AG20443 (cell line): ENCODE measurements at places on chromosomes 13 and 19.

GRCh38 chr13:75636436-75637180 is 478 bp downstream of the LMO7 start:
- peak; percentile 67 for DNase-seq

DNA sequence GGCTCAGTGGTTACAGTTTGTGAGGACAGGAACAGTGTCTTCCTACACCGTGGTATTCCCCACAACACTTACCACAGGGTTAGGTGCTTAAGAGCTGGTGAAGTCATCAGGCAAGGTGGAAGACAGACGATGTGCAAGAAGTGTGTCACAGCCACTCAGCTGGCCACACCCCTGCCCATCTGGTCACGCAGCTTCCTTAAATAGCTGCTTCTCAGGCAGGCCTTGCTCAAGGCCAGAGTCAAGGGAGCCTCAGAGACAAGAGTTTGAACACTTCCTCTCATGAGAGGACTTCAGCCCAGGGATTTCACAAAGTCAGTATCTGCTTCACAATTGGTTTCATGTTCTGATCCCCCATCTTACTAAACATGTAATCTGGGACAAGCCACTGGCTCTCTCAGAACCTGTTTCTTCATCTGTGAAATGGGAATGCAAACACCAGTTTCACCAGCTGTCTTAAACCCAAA is 80.3 kb upstream of the FRY start:
- DNase-seq = peak; percentile 59

GRCh38 chr19:5042556-5042955 is 73.6 kb downstream of the KDM4B start:
- DNase-seq = no peak

DNA sequence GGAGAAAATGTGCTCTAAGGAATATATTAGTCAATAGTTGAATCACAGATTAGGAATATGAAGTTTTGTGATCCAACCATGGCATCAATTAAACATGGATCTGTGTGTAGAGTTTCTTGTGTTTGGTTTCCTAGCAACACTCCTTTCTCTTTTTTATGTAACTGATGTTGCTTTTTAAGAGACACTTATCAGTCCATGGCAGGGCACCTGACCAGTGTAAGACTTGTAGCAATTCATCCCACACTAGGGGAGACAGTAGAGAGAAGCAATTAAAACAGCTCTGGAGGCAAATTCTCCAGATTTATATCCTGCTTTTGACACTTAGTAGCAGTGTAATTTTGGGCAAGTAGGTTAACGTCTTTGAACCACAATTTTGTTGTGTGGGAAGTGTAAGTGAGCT is 1229.0 kb downstream of the PCDH9 start:
- no peak for DNase-seq

DNA sequence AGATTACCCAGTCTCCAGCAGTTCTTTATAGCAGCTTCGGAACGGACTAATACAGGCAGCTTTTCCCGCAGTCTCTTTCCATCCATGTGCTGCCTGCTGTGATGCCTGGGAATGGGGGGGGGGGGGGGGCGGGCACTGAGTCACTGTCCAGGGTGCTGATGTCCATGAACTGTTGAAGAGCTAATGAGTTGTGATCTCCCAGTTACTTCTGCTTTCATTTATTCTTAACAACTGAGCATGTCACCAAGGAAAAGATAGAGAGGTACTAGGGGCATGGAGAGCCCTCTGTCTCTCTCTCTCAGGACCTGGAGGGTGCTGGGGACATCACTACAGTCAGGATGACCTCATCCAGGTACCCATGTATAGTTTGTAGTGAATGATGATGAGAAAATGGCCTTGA is 20.3 kb upstream of the CEACAM1 start:
- no peak for DNase-seq

- DNase-seq = no peak
Measured at GRCh38 chr13:82062772-82063171, 1721.8 kb upstream of the SPRY2 start.

DNA sequence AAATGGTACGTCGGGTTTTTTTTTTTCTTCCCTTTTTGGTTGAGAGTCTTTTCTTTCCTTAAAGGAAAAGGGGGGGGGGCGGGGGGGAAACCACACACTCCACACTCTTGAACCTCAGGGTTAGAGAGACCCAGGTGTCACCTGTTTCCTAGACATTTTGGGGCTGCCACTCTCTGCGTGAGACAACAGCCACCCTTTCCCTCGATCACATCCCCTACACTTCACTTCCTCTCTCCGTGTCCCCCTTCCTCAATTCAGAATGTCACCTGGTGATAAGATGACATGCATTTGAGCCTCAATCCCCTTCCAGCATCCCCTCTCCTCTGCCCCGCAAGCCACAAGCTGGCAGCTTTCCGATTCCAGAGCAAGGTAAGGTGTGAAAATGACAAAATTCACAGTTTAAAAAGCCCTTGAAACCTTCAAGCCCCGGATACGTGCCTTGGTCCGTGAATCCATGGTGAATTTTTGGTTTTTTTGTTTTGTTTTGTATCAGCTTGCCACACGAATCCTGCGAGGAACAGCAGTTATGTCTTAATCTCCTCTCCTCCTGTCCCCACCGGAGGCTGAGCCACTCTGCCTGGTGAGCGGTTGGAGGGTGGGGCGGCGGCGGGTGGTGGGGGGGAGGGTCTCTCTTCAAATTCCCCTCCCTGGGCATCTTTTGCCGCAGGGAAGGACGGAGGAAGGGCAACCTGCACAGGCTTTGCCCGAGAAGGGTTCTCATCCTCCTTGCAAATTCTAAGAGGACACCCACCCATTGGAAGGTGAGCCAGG is 4.2 kb downstream of the PTPRS start:
- no peak for DNase-seq

DNA sequence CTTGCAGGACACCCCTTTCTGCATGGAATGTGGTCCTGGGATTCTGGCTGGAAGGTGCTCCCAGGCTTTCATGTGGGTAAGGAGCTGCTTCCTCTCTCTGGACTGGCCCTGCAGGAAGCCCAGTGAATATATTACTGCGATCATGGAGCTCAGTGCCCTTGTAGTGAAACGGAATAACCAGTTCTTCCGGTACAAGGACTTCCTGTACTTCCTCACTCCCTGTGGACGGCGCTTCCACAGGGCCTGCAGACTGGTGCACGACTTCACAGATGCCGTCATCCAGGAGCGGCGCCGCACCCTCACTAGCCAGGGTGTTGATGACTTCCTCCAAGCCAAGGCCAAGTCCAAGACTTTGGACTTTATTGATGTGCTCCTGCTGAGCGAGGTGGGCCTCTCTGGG is 8.0 kb downstream of the CYP4F8 start:
- peak; percentile 0 for DNase-seq

- no peak for DNase-seq
Measured at GRCh38 chr13:68051910-68052309, 821.8 kb upstream of the PCDH9 start.

DNA sequence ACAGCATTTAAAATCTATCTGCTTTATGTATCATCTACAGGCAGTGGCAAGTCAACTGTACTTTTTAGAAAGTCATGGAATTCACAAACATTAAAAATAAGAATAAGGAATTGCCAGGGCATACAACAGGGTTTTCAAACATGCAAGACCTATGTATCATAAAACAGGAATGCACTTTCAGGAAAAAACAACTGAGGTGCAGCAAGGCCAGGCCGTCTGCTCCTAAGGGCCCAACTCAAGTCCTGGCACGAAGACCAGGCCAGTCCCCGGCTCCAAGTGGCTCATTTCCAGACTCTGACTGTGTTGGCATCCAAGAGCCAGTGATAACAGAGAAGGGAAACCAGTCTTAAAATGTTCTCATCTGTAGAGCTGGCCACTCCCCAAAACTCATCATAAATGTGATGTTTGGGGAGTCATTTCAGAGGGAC is 7.1 kb downstream of the RFX2 start:
- peak; percentile 87 for DNase-seq

GRCh38 chr13:75405976-75406703 is 75.8 kb downstream of the TBC1D4 start:
- DNase-seq = peak; percentile 15

GRCh38 chr13:114087430-114087829 is 45.0 kb downstream of the RASA3 start:
- DNase-seq = no peak

DNA sequence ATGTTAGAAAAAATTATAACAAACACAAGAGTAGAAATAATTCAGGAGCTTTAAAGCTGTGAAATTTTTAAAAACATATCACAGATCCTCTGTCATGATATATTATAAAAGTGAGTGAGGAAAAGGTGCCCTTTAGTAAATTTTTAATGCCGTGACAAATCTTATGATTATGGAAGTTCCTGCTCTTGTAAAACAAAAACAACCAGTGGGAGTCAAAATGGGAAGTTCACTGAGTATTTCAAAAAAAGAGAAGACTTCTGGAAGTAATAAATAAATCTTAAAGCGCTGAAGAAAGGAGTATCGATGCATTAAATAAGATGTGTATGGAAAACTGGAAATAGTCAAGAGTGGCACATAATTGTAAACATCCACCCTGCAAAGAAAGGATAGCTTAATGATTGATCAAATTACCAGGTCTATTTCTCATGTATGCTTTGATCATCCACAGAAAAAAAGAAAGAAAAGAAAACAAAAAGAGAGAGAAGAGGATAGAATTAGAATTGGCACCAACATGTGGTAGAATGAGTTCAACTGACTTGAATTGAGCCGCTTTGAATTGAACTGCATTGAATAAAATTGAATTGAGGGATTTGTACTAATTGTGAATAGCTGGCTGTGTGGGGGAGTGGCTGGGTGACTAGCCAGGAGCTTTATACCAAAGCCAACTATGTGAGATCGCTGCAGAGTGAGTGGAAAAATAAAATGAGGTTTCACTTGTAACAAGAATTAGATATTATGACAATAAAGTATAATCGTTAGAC is 647.6 kb upstream of the SPRY2 start:
- DNase-seq = no peak

- peak; percentile 83 for DNase-seq
Measured at GRCh38 chr19:55437410-55437809, 5.7 kb downstream of the SHISA7 start.

GRCh38 chr19:49556412-49557398 is 23.7 kb downstream of the NOSIP start:
- DNase-seq = no peak

DNA sequence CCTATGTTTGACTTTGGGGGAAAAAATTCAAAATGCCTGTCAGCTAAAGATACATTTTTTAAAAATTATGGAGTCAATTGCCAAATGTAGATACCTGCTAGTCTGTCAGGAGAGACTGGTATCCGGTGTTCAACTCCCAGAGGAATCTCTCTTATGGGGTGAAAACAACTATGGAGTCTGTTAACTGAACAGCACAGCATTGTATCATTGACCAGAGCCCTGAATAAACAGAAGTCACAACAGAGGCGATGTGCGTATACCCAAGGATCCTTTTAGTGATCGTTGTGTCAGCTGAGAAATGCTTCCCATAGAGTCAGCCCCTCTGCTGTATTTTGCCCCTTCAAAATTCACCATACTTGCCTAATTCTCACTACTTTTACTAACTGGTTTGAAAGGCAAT is 257.3 kb downstream of the GPC5 start:
- DNase-seq = no peak

DNA sequence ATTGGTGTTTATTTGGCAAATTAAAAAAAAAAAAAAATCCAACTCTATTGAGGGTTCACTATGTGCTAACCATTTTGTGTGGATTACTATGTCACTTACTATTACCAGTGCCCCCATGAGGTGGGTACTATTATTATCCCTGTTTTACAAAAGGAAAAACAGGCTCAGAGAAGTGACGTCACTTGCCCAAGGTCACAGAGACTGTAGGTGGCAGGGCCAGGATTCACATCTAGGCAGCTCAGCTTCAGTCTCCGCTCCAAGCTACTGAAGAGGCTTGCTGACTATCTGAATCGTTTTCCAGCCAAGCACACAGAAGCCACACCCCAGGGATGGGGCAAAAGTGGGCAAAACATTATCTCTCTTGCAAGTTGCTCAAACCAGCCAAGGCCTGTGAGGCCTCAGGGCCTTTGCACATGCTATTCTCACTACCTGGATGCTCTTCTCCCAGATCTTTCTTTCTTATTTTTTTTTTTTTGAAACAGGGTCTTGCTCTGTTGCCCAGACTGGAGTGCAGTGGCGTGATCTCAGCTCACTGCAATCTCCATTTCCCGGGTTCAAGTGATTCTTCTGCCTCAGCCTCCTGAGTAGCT is 4.8 kb upstream of the ANGPTL8 start:
- DNase-seq = no peak

GRCh38 chr19:31377736-31378135 is 28.5 kb upstream of the TSHZ3 start:
- no peak for DNase-seq

DNA sequence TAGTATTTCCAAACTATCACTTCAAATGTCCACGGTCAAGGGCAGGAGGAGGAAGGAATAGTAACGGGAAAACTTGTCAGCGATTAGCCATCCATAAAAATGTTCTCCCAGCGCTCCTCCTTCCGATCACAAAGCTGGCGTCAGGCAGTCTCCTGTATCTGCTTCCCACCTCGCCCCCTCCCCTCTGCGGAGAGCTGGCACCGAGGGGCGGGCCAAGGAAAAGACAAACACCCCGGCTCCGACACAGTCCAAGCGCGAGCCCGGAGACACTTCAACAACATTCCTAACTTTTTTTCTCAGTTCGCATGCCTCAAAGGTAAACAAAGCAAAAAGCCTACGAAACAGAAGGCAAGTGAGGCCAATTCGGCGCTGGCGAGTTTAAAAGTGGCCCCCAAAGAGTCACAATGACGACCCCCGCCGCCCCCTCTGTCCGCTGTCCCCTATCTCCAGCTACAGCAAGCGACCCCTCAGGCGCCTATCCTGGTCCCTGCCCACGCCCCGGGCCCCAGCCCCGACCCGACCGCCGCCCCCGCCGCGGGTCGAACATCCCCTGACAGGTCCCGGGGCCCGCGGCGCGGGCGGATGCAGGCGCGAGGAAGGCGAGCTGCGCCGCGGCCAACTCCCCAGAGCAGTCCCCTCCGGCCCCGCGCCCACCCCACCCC is 736 bp downstream of the SMAD9 start:
- DNase-seq = peak; percentile 52

DNA sequence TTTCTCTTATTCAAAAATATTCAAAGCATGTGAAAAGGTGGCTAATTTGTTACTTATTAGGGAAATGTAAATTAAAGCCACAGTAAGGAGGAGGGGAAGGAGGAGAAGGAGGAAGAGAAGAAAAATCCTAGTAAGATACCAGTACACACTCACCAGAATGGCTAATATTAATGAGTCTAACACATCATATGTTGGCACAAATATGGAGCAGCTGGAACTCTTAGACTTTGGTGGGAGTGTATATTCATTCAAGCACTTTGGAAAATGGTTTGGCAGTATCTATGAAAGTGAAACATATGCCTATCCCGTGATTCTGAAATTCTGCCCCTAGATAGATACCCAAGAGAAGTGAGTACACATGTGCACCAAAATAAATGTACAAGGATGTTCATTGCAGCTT is 38.1 kb upstream of the RGCC start:
- no peak for DNase-seq
